EH (cell line): ENCODE measurements at places on chromosomes 4 and X.
A peak's percentile ranks its signal among the peaks of the same experiment; 100 is the strongest.

GRCh38 chr4:53987761-53988171, 76.6 kb downstream of the CHIC2 start:
- peak; percentile 73 for DNase-seq

DNA sequence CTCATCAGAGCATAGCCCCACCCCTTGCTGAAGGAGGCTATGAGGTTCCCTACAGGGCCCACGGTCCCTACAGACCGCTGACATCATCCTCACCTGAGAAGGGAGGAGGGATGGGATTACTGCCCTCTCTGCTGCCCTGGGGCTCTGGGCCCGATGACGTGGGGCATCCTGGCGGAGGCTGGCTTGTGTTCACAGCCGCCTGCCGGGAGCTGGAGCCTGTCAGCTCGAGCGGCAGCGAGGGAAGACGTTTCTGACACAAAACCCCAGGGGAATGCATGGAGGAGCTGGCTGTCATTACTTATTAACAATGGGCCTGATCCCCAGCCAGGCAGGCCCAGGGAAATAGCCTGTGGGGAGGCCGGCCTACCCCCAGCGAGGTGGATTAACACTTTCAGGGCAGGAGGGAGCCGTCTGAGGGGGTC, 106.6 kb upstream of the ATP6AP2 start:
- no peak for DNase-seq

- no peak for DNase-seq
Observed at GRCh38 chr4:7878323-7878722, 61.3 kb downstream of the AFAP1 start.

DNA sequence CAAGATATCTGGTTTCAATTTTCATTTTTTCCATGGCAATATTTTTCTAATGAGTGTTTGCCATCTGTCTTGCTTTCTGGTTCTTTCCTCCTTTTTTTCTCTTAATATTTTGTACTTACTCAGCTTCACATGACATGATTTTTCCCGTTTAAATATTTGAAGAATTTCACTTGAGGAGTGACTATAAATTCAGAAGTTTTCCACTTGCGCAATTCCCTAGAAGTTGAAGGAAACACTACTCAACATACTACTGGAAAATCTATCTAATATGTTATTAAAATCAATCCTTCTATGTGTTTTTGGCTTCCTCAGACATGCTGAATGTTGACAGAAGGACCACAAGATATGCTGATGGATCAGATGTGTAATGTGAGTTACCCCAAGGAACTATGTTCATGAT, 36.8 kb upstream of the BANK1 start:
- peak; percentile 44 for DNase-seq

DNA sequence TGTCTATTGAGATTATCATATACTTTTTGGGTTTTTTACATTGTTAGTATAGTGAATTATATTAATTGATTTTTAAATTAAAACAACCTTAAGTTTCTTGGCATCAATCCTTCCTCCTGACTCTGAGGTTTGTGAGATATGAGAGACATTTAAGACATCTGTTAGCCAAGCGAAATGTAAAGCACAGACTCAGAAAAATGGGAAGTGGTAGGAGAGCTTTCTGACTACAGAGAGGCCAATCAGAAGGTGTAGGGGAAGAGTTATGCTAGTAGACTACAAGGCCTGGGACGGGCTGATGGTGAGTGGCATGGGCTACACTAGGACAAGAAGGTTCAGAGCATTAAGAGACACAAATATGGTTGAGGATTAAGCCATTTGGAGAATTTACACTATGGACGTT, 255.4 kb downstream of the PRDM5 start:
- DNase-seq, result no peak

DNA sequence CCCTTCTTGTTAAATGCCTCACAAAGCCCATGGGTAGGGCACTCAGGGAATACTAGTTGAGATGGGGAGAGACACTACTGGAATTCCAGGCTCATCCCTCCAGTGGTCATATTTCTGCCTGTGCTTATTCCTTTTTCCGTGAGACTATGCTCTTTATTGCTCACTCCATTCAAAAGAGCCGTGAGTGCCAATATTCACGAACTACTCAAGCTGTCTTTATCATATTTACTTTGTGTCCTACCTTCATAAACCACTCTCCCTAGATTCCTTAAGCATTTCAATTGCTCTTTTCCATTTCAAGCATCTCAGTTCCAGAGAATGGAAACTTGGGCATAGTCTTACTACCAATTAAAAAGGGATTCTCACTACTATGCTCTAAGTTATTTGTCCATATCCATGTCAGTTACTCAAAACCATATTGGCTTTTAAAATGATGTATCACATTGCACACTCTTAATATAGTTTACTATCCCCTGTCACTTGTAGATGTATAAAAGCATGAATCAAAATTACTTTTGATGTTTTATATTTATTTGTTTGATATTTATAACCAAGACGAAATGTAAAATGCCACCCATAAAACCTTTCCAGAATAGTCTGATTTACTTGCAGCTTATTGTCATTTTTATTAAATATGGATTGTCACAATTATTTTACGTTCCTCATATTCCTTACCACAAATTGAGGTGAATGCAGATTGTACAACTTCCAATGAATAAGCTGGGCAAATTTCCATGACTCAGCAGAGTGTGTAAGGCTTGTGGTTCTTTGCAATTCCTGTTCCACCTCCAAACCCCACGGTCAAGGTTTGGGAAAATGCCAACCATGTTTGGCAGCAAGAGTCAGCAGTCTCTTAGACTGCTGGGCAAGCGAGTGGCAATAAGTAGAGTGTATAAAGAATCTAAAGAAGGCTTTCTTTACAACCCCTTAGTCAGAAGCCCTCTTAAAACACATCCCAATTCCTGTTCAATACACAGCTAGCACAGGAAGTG, 24.4 kb downstream of the ENOX2 start:
- peak; percentile 83 for DNase-seq

- DNase-seq, result no peak
Observed at GRCh38 chrX:1597345-1598020, 6.1 kb downstream of the AKAP17A start.

DNA sequence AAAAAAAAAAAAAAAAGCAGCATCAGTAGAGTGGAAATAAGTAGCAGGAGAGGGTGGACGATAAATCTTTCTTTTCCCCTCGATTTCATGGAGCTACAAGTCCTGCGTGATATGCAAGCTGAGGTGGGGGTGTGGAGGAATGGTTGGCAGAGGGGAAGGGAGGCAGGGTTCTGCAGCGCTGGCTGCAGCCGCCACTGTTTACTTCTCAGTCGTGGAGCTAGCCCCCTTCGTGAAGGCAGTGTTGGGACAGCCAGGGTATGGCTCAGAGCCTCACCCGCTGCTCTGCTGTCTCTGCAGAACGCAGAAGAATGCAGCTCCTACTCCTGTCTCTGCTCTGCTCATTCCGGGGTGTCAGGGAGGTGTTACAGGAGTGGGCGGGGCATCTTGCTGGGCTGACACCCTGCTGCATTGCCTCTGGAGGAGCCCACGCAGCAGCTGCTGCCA, 140.6 kb downstream of the GPM6A start:
- no peak for DNase-seq

- DNase-seq, result peak; percentile 76
Observed at GRCh38 chr4:21858971-21859370, 89.6 kb downstream of the KCNIP4 start.

GRCh38 chrX:45783002-45783401, 582.3 kb upstream of the DIPK2B start:
- DNase-seq, result no peak

DNA sequence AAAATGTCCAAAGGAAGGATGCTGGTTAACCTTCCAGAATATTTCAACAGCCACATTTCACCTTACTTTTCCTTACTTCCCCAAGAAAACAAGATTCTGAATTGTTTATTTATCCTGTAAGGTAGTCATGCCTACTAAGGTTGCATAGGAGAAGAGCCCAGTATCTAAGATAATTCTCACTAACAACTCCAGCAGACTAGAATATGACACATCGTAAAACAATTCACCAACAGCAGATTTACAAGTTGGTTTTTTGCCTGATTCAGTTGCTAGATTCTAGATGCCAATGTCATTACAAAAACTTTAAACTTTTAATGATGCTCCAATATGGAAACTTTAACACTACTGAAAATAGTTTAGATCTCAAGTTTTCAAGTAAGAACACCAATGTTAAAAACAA, 176.4 kb downstream of the IL13RA2 start:
- peak; percentile 38 for DNase-seq

- no peak for DNase-seq
Observed at GRCh38 chr4:103429283-103429682, 231.1 kb upstream of the CENPE start.
